ENCODE measurements at places on chromosomes 1 and 21. TPM values are rescaled to one million over a fixed set of nuclear protein-coding genes. Genes with fewer than 3 reads are reported as not detected.

The NEXN gene
- polyA plus RNA-seq = 8.7 TPM

The TOMM40L gene
- 11.0 TPM for polyA plus RNA-seq

The FMOD gene
- not detected for polyA plus RNA-seq

The CENPF gene
- 53.0 TPM for polyA plus RNA-seq

- DNase-seq = no peak
Measured at GRCh38 chr1:212437179-212437798, 4.6 kb downstream of the NENF start.

- DNase-seq = no peak
Measured at GRCh38 chr21:45084881-45085536, 10.6 kb downstream of the ADARB1 start.

DNA sequence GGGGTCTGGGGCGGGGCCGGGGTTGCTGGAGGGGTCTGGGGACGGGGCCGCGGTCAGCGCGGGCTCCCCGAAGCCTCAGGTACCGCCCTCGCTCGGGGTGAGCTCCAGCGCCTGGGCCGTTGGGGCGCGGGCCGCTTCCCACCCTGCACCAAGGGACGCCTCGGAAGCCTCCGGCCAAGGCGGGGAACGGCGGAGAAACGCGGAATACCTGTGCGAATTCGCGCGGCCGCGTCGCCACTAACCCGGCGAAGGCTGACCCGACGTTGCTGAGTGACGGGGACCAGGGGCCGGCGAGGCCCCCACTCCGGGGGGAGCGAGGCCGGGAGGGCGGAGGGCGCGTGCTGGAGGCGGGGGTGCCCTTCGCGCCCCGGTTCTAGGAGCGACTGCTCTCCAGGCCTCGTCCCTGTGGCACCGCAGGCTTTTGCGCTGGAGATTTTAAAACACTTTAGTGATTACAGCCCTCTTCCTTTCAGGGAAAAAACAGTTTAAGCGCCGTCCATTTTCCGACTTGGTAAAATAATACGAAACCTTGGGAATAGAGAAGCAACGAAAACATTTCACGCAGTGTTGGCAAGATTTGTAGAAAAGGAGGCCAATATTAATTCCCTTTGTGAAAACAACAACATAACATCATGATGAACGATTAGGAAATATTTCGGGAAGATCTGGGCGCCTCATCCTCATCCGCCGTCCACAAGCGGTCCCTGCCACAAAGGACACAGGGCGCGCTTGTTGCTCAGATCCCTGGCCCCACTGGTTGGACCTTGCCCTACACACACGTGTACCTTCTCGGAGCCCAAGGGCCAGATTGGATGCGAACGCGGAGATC, 971 bp upstream of the GNG4 start:
- DNase-seq = peak; percentile 17

DNA sequence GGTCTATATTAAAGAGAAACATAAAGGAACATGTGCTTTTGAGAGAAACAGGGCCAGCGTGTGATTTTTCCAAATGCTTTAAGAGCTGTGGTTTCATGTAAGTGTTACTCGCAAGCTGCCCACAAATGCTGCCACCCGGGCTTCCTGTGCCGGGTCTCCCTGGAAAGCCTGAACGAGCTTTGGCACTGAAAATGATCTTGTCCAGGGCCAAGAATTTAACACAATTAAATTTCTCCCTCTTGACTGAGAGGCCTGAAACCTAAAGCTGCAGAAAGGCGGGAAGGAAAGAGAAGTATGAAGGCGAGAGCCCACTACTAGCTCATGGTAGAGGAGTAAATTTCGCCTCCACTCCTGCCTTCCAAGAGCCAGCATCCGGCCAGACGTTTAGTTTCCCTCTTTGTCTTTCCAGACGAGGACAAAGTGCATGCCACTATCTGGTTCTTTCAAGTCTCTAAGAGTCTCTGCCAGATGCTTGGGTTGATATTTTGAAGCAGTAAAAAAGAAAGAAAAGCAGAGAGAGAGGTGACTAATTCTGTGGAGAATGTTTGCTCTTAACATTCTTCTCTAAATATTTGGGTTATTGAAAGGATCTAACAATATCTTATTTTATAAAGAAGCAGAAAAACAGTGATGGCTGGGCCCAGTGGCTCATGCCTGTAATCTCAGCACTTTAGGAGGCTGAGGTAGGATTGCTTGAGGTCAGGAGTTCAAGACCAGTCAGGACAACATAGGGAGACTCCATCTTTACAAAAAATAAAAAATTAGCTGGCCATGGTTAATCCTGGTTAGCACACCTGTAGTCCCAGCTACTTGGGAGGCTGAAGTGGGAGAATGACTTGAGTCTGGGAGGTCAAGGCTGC, 100.0 kb upstream of the HNRNPU start:
- DNase-seq = peak; percentile 79

- DNase-seq = no peak
Measured at GRCh38 chr1:35448344-35448801, 108.8 kb downstream of the KIAA0319L start.

GRCh38 chr1:149936170-149936991, at the start of gene MTMR11:
TSS of gene MTMR11 (minus strand) at chr1:149936879. CDS start at chr1:149936647, 232 bp downstream.
- peak; percentile 66 for DNase-seq

- no peak for DNase-seq
Measured at GRCh38 chr1:86925742-86926141, 11.3 kb downstream of the HS2ST1 start.

- DNase-seq = no peak
Measured at GRCh38 chr1:19342062-19342750, 30.1 kb downstream of the SLC66A1 start.

DNA sequence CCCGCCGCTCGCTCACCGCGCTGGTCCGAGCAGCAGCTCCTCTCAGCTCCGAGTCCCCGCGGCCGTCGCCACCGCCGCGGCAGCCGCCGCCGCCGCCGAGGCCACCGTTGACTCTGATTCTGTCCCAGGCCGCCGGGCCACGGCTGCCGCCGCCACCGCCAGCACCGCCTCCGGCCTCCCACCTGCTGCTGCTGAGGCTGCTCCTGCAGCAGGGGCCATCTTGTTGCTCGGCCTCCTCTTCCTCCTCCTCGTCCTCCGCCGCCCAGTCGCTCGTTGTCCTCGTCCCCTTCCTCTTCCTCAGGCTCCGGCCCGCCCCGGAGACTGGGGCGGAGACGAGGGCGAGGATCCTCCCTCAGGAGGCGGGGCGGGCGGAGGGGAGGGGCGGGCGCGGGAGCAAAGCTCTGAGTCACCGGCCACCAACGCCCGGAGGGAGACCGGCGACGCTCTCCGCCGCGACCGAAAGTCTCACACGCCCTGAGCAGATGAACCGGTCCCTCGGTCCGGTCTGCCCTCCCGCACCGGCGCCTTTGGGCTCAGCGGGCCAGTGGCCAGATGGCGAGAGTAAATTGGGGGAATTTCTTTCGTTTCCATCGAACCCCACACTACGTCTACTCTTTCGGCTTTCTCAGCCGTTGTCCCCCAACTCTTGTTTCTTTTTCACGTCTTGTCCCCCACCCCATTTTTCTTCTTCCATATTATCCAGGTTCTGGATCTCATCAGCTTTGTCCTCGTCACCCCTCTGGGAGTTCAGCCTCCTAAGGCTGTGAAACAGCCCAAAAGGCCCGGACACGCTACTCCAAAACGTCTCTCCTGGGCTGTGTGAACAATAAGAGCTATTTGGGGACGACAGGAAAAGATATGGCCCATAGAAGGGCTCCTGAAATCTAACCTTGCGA, at the start of gene RC3H1:
TSS of gene RC3H1 (minus strand) at position 278 of the 896 bp plus-strand sequence. CDS start 29,372 bp downstream, outside the sequence.
- DNase-seq = peak; percentile 87

DNA sequence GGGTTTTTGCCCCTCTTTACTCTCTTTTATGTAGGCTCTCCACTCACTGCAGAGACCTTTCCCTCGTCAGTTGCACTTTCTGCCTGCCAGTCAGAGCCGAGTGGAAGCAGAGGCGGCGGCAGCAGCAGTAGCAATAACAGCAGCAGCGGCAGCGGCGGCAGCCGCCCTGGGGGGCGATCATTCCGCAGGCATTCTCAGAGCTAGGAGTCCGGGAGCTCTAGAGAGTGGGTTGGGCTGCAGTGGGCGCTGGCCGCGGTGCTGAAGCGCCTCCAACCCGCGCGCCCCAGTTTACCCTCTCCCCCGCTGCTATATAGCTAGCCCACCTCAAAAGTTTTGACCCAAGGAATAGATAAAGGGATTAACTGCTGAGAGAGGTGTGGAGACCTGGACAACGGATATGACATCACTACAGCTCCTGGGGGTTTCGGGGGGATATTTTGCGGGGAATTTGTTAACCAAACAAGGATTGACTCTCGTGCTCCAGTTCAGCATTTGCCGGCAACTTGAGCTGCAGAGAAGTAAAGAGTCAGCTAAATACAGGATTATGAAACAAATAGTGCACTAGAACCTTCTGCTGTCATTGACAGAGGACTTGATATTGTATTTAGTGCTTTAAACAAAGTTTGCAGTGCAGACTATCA, at the start of gene OLFM3:
TSS of gene OLFM3 (minus strand) at position 102 of the 641 bp plus-strand sequence.
- no peak for DNase-seq

DNA sequence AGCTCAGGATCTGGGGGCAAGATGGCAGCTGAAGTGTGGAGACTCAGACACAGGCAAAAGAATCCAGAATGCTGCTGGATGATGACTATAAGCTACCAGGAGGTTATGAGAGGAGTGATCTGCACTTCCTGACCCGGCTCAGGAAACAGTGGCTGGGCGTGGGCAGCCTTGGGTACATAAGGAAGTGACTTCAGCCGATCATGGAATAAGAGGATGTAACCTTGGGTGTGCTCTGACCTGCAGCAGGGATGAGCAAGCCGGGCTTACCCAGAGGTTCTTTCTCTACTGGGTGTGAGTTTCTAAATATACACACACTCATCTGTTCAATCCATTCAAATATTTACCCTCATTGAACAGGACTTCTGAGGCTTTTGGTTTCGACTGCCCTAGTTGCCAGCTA, 62.7 kb downstream of the CD34 start:
- peak; percentile 62 for DNase-seq
